A549 treated with GW870086 at 1 μM for 4 hours (cell line): ENCODE measurements at places on chromosomes 1 and 21. TPM values are rescaled to one million over a fixed set of nuclear protein-coding genes. Genes with fewer than 3 reads are reported as not detected.

Gene SLC25A44
- total RNA-seq, result 26.0 to 29.3 TPM (median 27.2 TPM) in 5 replicates

Gene TIE1
- not detected in 5 replicates for total RNA-seq

Gene TNFRSF18
- total RNA-seq, result 0.14 to 0.19 TPM in 2 of 5 replicates, not detected in the others

Gene CRP
- not detected in 5 replicates for total RNA-seq

Gene SPATA45
- not detected in 5 replicates for total RNA-seq

Gene SH2D5
- total RNA-seq, result 11.5 to 17.1 TPM (median 13.3 TPM) in 5 replicates

Gene UMODL1
- not detected in 5 replicates for total RNA-seq

Gene TP53BP2
- total RNA-seq, result 18.1 to 26.4 TPM (median 24.7 TPM) in 5 replicates

Gene HHIPL2
- total RNA-seq, result 9.2 to 12.1 TPM (median 10.8 TPM) in 5 replicates

Gene S1PR1
- total RNA-seq, result 0.10 to 0.26 TPM (median 0.14 TPM) in 5 replicates

Gene NTPCR
- total RNA-seq, result 78.7 to 95.1 TPM (median 84.6 TPM) in 5 replicates

Gene RER1
- 90.3 to 142 TPM (median 127 TPM) in 5 replicates for total RNA-seq

Gene LCE2A
- total RNA-seq, result not detected in 5 replicates

Gene ZNF687
- 10.8 to 14.8 TPM (median 12.6 TPM) in 5 replicates for total RNA-seq

Gene FCRL6
- not detected in 5 replicates for total RNA-seq

Gene GFI1
- 0.15 to 0.24 TPM (median 0.22 TPM) in 4 of 5 replicates, not detected in the other for total RNA-seq

Gene CDK18
- total RNA-seq, result 0.73 to 1.3 TPM (median 1.1 TPM) in 5 replicates

Gene IL12RB2
- 0.08 TPM in 1 of 5 replicates, not detected in the others for total RNA-seq

Gene KRTAP19-1
- not detected in 5 replicates for total RNA-seq

Gene GPR52
- total RNA-seq, result 0.12 TPM in 1 of 5 replicates, not detected in the others

Gene EDN2
- 17.9 to 23.1 TPM (median 21.5 TPM) in 5 replicates for total RNA-seq

Gene S100A7A
- not detected in 5 replicates for total RNA-seq

Gene CRABP2
- 7.8 to 14.9 TPM (median 8.6 TPM) in 5 replicates for total RNA-seq

Gene SLC9C2
- not detected in 5 replicates for total RNA-seq

Gene CCDC30
- 0.44 to 1.2 TPM (median 0.64 TPM) in 5 replicates for total RNA-seq

Gene TUT4
- 16.1 to 24.4 TPM (median 19.8 TPM) in 5 replicates for total RNA-seq

Gene PCP4
- total RNA-seq, result not detected in 5 replicates

Gene KRTAP19-6
- not detected in 5 replicates for total RNA-seq

Gene PRDM2
- total RNA-seq, result 5.7 to 9.3 TPM (median 9.1 TPM) in 5 replicates

Gene AUNIP
- total RNA-seq, result 6.7 to 7.9 TPM (median 7.5 TPM) in 5 replicates

Gene MYOM3
- total RNA-seq, result 5.8 to 7.1 TPM (median 6.7 TPM) in 5 replicates

Gene SPATA21
- total RNA-seq, result 0.05 to 0.11 TPM (median 0.06 TPM) in 4 of 5 replicates, not detected in the other

Gene SPOCD1
- 3.7 to 6.4 TPM (median 4.4 TPM) in 5 replicates for total RNA-seq

Gene UBXN10
- not detected in 5 replicates for total RNA-seq

Gene LAPTM5
- 0.08 to 0.48 TPM (median 0.36 TPM) in 5 replicates for total RNA-seq

Gene MYCL
- total RNA-seq, result 1.3 to 1.7 TPM (median 1.5 TPM) in 5 replicates

Gene MAGI3
- total RNA-seq, result 3.4 to 4.4 TPM (median 3.8 TPM) in 5 replicates

Gene CD84
- total RNA-seq, result not detected in 5 replicates

Gene GJB4
- total RNA-seq, result 0.11 to 0.22 TPM (median 0.17 TPM) in 4 of 5 replicates, not detected in the other

Gene CHRM3
- total RNA-seq, result 0.03 to 0.16 TPM (median 0.08 TPM) in 4 of 5 replicates, not detected in the other

Gene NPHS2
- not detected in 5 replicates for total RNA-seq

Gene PADI3
- 0.96 to 1.3 TPM (median 1.2 TPM) in 5 replicates for total RNA-seq

Gene GJA5
- 0.05 to 0.09 TPM in 2 of 5 replicates, not detected in the others for total RNA-seq

Gene DNALI1
- 0.05 to 0.38 TPM (median 0.05 TPM) in 3 of 5 replicates, not detected in the others for total RNA-seq

Gene SPATA17
- total RNA-seq, result 2.4 to 3.5 TPM (median 2.5 TPM) in 5 replicates
